Fibroblast of villous mesenchyme (primary cell): ENCODE measurements at places on chromosomes 2 and 18.
A peak's percentile ranks its signal among the peaks of the same experiment; 100 is the strongest.

GRCh38 chr18:67080601-67081000 lies 435.9 kb downstream of the DSEL start:
- no peak for DNase-seq

- no peak for DNase-seq
Measured at GRCh38 chr18:31877900-31878299, 65.0 kb downstream of the TRAPPC8 start.

DNA sequence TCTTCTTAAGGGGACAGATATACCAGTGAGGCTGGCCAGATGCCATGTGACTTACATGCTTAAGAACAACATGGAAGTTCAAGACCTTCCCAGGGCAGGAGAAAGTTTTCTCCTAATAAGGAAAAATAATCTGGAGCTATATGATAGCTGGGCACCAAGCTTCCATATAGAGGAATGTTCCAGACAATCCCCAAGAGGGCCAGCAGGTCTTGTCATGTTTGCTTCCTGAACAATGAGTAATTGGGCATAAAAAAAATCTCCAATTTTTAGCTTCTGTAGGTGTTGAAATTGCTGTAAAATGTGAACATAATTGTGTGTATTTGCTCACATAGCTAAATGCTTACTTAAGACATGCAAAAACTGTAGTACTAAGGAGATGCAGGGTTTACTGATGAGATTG lies 809.5 kb upstream of the PIK3C3 start:
- DNase-seq, result no peak

DNA sequence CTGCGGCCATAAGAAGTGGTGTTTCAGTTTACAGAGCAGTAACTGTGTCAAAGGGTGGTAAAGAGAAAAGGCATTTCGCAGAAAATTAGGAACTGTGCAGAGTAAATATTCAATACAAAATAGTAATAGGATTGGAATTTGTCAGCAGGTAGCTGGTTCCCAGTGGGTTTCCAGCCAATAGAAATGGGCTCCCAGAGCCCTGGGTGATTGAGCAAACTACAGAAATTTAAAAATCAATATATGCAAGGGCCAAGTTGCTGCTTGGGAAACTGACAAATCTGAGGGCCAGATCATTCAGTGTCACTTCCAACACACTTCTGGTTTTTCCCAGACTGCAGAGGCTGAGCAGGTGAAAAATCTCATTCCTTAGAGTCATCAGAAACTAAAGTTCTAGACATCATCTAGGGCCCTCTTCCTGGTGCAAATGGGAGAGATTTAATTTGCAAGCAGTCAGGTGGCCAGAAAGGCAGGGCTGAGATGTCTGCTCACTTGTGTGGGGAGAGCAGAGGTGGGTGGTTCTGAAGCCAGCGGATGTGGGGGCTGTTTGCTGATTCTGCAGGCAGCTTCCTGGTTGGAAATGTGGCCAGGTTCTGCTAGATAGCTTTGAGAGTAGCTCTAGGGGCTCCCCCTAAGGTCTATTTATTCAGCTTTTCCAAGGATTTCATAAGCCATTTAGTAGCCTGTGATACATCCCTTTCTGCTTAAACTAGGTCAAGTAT lies 182.4 kb downstream of the NCK2 start:
- no peak for DNase-seq

DNA sequence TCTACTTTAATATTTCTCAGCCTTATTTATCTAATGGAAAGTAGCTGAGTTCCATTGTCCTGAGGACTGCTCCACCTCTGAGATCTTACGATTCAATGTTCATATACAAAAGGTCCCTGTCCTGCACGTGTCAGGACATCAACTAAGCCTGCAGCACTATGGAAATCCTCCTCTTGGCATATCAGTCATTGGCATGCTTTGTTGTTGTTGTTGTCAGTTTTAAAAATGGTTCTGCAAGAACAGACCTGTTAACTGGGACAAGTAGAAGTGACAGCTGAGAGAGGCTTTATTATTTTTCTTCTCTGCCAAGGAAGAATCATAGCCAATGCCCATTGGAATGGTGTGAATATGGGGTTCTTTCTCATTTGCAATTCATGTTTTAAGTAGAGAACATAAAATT lies 450.1 kb upstream of the PKDCC start:
- DNase-seq, result no peak

- no peak for DNase-seq
Measured at GRCh38 chr18:54765636-54766375, 62.5 kb upstream of the RAB27B start.

GRCh38 chr18:26458526-26459232 lies 89.7 kb downstream of the KCTD1 start:
- no peak for DNase-seq

DNA sequence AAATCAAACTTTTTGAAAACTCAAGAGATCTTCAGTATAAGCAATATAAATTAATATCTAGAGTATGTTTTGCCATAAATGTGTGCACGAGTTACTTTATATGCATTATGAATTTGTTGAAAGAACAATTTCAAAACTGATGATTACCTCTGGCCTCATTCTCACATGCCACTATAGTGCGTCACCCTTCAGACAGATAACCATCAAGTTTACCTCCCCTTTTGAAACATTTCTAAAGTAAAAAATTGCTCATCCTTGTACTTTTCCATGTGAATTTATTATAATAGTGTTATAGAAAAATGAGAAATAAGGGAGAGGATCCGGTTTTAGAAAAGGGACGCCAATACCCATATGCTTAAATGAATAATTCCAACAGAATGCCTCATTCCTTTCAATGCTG lies 38.3 kb downstream of the ZEB2 start:
- peak; percentile 47 for DNase-seq
